ENCODE measurements at places on chromosomes 12 and 14. TPM values are rescaled to one million over a fixed set of nuclear protein-coding genes. Genes with fewer than 3 reads are reported as not detected.

LPCAT3 gene
- 11.6 TPM for polyA plus RNA-seq

C12orf54 gene
- polyA plus RNA-seq, result not detected

CLSTN3 gene
- 2.9 TPM for polyA plus RNA-seq

CD9 gene
- 9.6 TPM for polyA plus RNA-seq

GPR84 gene
- not detected for polyA plus RNA-seq

LTB4R2 gene
- 0.97 TPM for polyA plus RNA-seq

NEDD1 gene
- 26.5 TPM for polyA plus RNA-seq

PZP gene
- not detected for polyA plus RNA-seq

EPYC gene
- polyA plus RNA-seq, result not detected

TMEM52B gene
- polyA plus RNA-seq, result not detected

SARNP gene
- polyA plus RNA-seq, result 94.2 TPM

GALC gene
- polyA plus RNA-seq, result 4.2 TPM

GUCY2C gene
- polyA plus RNA-seq, result 0.85 TPM

NPFF gene
- polyA plus RNA-seq, result not detected

RPL10L gene
- polyA plus RNA-seq, result not detected

TCL1B gene
- not detected for polyA plus RNA-seq

FUT8 gene
- polyA plus RNA-seq, result 14.0 TPM

OR6C2 gene
- polyA plus RNA-seq, result not detected

BATF gene
- 21.9 TPM for polyA plus RNA-seq

RERG gene
- not detected for polyA plus RNA-seq

COPS7A gene
- 36.8 TPM for polyA plus RNA-seq

DNAJC22 gene
- polyA plus RNA-seq, result not detected

CCDC196 gene
- not detected for polyA plus RNA-seq

RILPL2 gene
- polyA plus RNA-seq, result 14.3 TPM

JPH4 gene
- polyA plus RNA-seq, result 0.15 TPM

SLC6A13 gene
- polyA plus RNA-seq, result not detected

ARMH4 gene
- polyA plus RNA-seq, result 0.50 TPM

POTEG gene
- polyA plus RNA-seq, result not detected

NEUROD4 gene
- polyA plus RNA-seq, result not detected

PRB2 gene
- polyA plus RNA-seq, result not detected

SMIM41 gene
- not detected for polyA plus RNA-seq

DACT1 gene
- 0.25 TPM for polyA plus RNA-seq

ACSM4 gene
- polyA plus RNA-seq, result not detected

RTL1 gene
- polyA plus RNA-seq, result not detected

PYGL gene
- 0.20 TPM for polyA plus RNA-seq

NUAK1 gene
- polyA plus RNA-seq, result not detected

TAS2R43 gene
- not detected for polyA plus RNA-seq

TECPR2 gene
- polyA plus RNA-seq, result 3.2 TPM

TAS2R14 gene
- polyA plus RNA-seq, result 1.0 TPM

LRRC9 gene
- not detected for polyA plus RNA-seq

PMCH gene
- polyA plus RNA-seq, result not detected

TAS2R7 gene
- not detected for polyA plus RNA-seq

PTPRB gene
- 0.30 TPM for polyA plus RNA-seq

COX14 gene
- polyA plus RNA-seq, result 224 TPM

CIDEB gene
- polyA plus RNA-seq, result 19.2 TPM

GYS2 gene
- not detected for polyA plus RNA-seq

CNTN1 gene
- polyA plus RNA-seq, result not detected

ACOT6 gene
- polyA plus RNA-seq, result not detected

TIMELESS gene
- polyA plus RNA-seq, result 14.3 TPM

UTP20 gene
- 4.0 TPM for polyA plus RNA-seq

ARG2 gene
- polyA plus RNA-seq, result 1.8 TPM

TNS2 gene
- polyA plus RNA-seq, result not detected

FGF6 gene
- polyA plus RNA-seq, result not detected

DAO gene
- polyA plus RNA-seq, result not detected

HAL gene
- not detected for polyA plus RNA-seq

KLRB1 gene
- polyA plus RNA-seq, result 5.7 TPM

RIMKLB gene
- 10.9 TPM for polyA plus RNA-seq
